ENCODE measurements at places on chromosomes 6 and 20.

- no peak for DNase-seq
Observed at GRCh38 chr6:112800916-112801315, 453.8 kb downstream of the RFPL4B start.

DNA sequence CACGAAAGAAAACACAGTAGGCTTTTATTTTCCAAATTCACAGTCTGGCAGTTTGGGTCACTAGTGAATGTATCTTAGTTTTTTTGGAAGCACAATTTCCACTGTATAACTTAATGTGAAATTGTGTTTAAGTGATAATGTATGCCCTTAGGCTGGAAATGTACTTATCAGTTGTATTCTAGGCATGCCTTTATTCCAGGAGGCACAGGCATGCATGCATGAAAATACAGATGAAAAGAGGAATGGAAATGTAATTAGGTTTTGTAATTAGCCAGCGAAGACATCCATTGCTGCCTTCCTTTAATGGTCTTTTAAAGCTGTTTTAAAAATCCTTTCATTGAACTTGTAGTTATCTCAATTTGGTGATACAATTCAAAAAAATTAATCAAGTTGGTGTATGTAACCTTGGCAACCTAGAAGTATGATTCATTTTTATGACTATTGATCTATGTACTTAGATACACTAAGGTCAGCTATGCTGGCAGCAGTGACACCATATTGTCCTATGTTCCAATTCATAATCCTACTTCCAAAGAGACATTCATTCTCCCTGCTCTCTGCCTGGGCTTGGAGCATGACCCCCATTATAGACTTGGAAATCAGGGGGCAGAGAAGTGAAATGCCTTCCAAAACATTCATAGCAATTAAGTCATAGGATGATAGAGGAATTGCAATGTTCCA, 73.1 kb downstream of the SNAP25 start:
- no peak for DNase-seq

- DNase-seq = no peak
Observed at GRCh38 chr20:58268936-58269619, 40.4 kb upstream of the RAB22A start.

DNA sequence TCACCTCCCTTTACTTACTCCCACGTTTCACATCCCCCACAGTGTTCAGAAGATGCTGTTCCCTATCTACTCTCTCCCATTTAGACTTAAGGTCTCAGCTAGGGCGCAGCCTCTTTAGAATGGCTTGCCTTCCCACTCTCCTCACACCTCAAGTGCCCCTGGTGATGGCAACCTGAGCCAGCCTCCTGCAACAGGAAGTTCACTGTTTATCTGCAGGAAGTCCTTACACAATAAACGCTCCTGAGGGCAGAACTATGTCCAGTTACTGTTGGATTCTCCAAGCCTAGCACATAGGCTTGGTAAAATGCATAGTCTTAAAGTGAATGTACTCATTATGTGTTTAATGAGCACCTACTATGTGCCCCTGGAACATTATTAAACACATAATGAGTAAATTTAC, 21.9 kb upstream of the RAB22A start:
- DNase-seq = no peak

- peak; percentile 31 for DNase-seq
Observed at GRCh38 chr20:11267131-11267761, 593.4 kb upstream of the JAG1 start.

- peak; percentile 36 for DNase-seq
Observed at GRCh38 chr6:32436995-32437836, 2.5 kb upstream of the HLA-DRA start.

DNA sequence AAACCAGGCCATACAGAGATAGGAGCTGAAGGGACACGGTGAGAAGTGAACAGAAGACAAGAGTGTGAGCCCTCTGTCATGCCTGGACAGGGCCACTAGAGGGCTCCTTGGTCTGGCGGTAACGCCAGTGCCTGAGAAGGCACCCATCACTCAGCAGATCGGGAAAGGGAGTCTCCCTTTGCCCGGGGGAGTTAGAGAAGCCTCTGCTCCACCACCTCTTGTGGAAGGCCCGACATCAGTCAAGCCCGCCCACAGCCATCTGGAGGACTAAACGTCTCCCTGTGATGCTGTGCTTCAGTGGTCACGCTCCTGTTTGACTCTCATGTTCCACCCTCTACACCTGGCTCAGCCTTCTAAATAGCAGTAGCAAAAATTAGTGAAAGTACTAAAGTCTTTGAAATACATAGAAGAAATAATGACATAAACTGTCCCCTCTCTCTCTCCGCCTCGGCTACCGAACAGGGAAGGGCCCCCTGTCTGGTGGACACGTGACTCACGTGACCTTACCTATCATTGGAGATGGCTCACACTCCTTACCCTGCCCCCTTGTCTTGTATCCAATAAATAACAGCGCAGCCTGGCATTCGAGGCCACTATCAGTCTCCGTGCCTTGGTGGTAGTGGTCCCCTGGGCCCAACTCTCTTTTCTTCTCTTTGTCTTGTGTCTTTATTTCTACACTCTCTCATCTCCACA, 66.7 kb downstream of the RPP21 start:
- peak; percentile 43 for DNase-seq

GRCh38 chr6:152771061-152771687, 20.6 kb downstream of the VIP start:
- no peak for DNase-seq

DNA sequence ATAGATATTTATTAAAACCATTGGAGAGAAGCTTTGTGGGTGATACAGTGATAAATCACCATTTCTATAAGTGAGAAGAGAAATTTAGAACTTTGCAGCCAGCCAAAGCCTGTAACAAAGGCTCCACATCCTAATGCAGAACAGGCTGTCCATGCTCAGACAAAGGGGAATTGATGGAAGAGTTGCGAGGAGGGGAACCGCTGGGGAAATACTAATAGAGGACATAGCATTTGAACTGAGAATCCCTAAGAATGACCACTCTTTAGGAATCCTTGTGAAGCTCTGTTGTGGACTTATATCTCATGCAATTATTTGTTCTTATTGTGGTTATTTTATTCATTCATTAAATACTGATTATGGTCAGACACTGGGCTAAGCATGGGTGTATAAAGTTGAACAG, 167.8 kb downstream of the PHF3 start:
- DNase-seq = peak; percentile 42

GRCh38 chr6:138162111-138162954, 594 bp downstream of the ARFGEF3 start:
- DNase-seq = peak; percentile 58

DNA sequence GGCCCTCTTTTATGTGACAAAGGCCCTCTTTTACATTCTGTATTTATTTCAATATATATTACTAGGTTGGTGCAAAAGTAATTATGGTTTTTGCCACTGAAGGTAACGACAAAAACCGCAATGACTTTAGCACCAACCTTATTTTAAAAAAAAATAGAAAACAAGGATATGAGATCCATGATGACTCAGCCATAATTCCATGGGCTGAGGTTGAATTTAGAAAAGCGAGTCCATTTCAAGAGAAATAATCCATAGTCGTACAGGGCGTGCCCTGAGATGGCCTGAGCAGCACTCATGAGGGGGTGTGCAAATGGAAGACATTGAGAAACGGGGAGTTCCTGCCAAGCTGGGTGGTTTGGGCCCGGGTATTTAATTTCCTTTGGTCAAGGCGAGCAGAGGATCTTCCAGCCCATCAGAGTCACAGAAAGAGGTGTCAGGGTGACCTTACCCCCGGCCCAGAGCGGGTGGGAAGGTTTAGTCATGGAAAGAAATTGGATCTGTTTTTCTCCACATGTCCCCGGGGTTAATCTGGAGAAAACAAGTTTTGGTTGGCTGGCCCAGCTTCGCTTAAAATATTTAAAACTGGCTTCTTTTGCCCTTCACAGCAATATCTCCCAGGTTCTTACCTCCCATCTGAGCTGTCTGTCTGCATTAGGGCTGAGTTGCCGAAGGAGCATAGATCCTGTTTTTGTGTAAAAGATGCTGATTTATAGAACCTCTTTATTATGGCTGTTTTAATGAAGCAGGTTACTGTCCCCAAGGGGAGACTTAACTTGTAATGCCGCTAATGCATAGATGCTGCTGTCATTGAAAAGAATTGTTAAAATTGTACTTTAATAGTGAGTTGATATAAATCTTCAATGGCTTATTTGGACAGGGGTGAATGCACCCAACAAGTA, 255.6 kb downstream of the PREX1 start:
- DNase-seq = no peak

DNA sequence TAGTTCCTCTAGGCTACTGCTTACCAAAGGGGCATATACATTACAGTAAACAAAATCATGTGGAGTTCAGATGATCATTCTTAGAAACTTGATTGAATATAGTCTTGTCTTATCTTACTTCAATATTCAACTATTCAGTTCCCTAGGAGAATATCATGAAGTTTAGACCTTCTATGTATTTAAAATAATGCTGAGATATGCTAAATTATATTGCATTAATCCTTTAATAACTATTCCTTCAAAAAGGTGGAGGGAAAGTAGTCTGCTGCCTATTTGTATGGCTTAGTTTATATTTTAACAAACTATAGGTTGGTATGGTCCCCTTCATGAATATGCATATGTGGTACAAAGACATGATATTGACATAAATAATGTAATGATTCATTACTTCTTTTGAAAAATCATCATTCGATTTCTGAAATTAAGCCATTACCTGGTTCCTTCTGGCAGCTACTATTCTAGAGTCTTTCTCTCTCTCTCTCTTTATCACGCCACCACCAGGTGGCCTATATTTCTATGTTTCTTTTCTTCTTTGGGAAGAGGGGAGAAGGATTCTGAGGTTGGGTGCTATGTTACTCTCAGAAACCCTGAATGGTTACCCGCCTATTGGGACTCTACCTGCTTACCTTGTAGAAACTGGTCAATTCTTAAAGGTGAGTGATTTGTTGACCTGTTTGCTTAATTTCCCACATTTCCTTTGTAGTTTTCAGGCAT, 855.8 kb downstream of the HACE1 start:
- no peak for DNase-seq

- no peak for DNase-seq
Observed at GRCh38 chr6:75926293-75927168, 145.9 kb downstream of the IMPG1 start.

DNA sequence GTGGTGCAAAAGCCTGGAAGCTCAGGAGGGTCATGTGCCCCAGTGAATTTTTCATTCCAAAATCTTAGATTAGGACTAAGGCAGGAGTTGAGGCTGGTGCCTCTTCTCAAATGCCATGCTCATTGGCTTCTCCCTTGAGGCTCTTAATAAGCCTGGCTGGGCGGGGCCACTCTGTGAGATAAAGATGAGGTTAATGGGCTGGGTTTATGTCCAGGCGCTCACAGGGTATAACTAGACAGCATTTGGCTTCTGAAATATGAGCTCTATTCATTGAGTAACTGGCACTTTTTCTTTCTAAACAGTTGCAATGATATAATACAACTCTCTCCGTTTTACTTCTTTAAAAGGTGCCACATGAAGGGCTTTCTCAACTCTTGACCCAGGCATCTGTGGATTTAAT, 156.3 kb downstream of the SCML4 start:
- no peak for DNase-seq

DNA sequence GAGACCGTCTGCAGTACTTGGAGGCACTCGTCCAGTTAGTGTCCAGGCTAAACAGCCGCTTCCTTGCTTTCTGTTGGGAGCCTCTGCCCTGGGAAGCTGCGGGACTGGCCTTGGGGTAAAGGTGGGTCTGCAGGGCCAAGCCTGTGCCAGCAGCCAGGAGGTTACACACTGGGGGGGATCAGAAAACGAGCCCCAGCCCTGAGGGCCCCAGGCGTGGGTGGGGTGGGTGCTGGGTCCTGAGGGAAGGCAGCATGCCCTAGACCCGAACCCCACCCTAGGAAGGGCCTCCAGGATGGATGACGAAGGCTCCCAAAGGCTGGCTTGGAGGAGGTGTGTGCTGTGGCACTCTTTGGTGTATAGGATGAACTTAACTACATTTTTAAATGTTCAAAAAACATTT, 335.2 kb downstream of the ZFAND3 start:
- no peak for DNase-seq

- peak; percentile 68 for DNase-seq
Observed at GRCh38 chr6:20013066-20013861, 176.1 kb downstream of the ID4 start.

GRCh38 chr6:46420921-46421638, 70.2 kb downstream of the RCAN2 start:
- DNase-seq = no peak

DNA sequence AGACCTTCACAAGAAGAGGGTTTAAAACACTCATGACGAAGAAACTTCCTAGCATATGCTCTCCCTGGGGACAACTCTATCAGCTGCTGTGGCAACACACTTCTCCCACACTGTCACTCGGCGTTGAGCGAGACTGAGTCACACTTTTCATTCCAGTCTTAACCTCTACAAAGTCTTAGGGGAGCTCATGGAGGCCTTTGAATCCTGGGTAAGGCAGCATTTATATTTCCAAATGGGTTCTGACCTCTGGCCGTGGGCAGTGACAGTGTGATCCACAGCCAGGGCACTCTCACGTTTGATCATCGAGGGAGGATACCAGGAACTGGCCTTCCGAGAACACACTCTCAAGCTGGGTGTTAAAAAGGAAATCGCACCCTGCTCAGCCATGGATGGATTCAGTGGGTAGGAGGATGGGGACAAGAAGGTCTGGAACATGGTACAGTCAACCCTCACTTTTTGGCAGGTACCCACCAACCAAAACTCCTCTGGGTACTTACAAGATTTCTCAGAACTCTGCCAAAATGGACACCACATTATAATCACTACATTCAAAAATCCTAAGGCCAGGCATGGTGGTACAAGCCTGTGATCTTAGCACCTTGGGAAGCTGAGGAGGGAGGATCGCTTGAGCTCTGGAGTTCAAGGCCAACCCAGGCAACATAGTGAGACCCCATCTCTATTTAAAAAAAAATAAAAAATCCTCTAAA, 19.6 kb downstream of the RRBP1 start:
- no peak for DNase-seq

GRCh38 chr20:8858181-8858787, 210.6 kb upstream of the PLCB4 start:
- no peak for DNase-seq

DNA sequence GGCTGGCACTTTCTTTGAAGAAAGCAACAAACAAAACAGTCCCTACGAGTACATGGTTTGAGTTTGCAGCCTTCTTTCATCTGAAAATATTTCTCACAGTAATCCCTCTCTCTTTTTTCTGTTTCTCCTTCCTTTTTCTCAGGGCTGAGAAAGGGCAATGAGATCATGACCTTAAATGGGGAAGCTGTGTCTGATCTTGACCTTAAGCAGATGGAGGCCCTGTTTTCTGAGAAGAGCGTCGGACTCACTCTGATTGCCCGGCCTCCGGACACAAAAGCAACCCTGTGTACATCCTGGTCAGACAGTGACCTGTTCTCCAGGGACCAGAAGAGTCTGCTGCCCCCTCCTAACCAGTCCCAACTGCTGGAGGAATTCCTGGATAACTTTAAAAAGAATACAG, 80.7 kb upstream of the CLDN20 start:
- DNase-seq = no peak

- no peak for DNase-seq
Observed at GRCh38 chr6:56482525-56482924, 160.2 kb downstream of the DST start.

DNA sequence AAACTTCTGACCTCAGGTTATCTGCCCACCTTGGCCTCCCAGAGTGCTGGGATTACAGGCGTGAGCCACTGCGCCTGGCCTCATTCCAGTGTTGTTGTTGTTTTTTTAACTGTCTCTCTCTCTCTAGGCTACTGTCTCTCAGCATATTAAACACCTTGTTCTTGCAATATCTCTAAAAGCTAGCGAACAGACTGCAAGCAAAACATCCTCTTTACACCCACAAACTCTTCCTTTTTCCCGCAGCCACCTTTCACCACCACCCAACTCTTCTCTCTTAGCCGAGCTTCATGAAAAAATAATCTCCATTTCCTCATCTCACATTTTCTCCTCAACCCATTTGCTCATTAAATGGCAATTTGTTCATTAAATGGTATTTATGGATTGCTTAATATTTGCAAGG, 45.5 kb downstream of the SGK1 start:
- DNase-seq = no peak

Measured in midbrain (tissue), 1 donor.